Stimulated activated CD4-positive, alpha-beta T cell treated with anti-CD3 and anti-CD28 coated beads, Interleukin-1b, Interleukin-23, amount 100 ng/mL, for 48 hours (primary cell): ENCODE measurements at places on chromosomes 3 and 15.

- DNase-seq: no peak
Observed at GRCh38 chr15:93042691-93043378, 46.2 kb downstream of the RGMA start.

DNA sequence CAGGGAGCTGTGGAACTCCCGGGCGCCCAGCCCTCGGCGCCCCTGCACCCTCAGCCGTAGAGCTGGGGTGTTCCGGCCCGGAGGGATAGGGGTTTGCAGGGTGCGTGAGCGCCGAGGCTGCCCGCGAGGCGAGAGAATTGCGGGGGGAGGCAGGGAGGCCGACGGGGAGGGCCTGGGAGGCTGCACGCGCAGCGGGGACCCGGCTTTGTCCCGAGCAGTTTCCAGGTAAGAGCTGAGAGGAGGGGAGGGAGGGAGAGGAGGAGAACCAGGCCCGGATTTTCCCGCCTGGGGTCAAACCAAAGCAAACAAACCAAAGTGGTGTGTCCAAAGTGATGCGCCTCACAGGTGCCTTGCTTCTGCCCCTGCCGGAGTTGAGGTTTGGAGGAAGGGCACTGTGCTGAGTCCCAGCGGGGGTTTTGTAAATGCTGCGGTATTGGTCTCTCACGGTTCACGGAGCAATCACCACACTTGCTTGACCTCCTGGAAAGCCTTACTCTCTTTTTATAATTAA is 146.4 kb downstream of the TJP1 start:
- no peak for DNase-seq

GRCh38 chr3:151037746-151038477 is 47.6 kb upstream of the MED12L start:
- DNase-seq: no peak

- peak; percentile 13 for DNase-seq
Observed at GRCh38 chr15:94205366-94205765, 26.0 kb upstream of the MCTP2 start.

- peak; percentile 14 for DNase-seq
Observed at GRCh38 chr15:73921254-73921925, 4.9 kb upstream of the LOXL1 start.
